Renal pelvis (tissue), 12 donors: ENCODE measurements at places on chromosomes 4 and X. TPM values are rescaled to one million over a fixed set of nuclear protein-coding genes. Genes with fewer than 3 reads are reported as not detected.

The MAGEA2B gene
- not detected for polyA plus RNA-seq

The FGFR3 gene
- 147 TPM for polyA plus RNA-seq

The LRCH2 gene
- 11.1 TPM for polyA plus RNA-seq

The LONRF3 gene
- 0.77 TPM for polyA plus RNA-seq

The CTSO gene
- 42.0 TPM for polyA plus RNA-seq

The YY2 gene
- polyA plus RNA-seq = 1.8 TPM

The LAGE3 gene
- polyA plus RNA-seq = 19.1 TPM

The ARMCX1 gene
- polyA plus RNA-seq = 45.9 TPM

The MAML3 gene
- 17.5 TPM for polyA plus RNA-seq

The SLC49A3 gene
- 7.8 TPM for polyA plus RNA-seq

The ARX gene
- polyA plus RNA-seq = not detected

DNA sequence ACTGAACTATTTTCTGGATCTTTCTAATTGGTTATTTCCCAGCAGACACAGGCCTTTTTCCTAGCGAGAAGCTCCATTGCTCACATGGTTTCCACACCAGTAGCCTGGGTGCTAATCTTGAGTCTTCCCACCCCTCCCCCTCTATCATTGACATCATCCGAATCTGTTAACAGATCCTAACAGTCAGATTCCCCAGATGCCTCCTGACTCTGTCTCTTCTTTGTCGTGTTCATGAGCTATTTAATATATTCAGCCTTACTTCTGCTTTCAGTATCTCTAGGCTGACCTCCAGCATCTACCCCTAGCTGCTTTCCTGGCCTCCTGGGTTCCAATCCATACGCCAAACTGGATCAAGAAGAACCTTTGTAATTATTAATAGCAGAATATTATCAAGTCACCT lies 85.0 kb downstream of the CLNK start:
- DNase-seq = no peak

DNA sequence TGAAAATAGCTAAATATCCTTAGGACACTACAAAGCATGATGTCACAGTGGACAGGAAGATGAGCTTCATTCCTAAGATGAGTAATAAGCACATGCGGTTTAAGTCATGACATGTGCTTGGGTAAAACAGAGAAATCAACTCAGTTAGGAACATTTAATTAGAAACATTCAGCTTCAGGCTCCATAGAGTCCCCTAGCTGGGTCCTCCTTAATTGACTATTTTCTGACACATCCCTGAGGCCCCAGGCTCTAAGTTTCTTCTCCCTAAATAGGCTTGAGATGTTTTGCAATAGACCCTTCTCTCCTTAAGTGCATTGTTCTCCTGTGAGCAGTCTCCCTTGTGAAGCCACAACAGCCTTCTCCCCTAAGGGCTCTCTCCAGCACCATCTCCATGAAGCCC lies 70.4 kb upstream of the ANXA3 start:
- DNase-seq = no peak

- DNase-seq = no peak
These were observed 194.4 kb upstream of the RPL34 start for GRCh38 chr4:108425988-108426387.

GRCh38 chr4:7094916-7095315 lies 27.1 kb upstream of the GRPEL1 start:
- no peak for DNase-seq

DNA sequence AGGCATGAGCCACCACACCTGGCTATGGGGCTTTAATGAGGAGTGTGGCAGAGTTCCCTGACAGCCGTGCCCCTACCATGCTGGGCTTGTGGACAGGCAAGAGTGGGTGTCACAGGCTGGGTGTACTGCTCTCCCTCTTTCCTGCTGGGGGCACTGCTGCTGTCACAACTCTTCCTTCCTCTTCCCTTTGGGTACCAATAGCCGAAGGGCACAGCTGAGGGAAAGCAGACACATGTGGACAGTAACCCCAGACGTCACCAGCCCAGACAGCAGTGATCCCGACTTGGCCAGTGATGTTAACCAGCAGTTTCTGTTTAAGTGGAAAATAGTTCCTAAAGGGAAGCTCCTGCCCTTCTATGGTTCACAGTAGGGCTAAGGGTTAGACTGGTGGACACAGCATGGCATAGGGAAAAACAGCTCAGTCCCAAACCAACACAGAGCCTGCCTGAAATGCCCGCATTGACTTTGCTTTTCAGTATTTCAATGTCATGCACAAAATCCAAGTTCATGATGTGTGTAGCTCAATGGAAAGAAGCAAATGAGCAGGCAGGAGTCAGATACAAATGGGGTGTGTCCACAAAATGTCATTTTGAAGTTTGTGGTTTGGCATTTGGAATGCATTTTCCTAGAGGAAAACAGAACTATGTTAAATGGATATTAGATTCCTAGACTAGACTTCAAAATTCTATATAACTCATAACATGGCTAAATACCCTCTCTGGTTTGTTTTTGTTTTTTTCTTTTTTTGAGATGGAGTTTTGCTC lies 24.9 kb upstream of the DDX3X start:
- DNase-seq = no peak

- no peak for DNase-seq
These were observed 106.4 kb downstream of the PHKA2 start for GRCh38 chrX:18877469-18877868.

- DNase-seq = no peak
These were observed 234.5 kb upstream of the DKK2 start for GRCh38 chr4:107270614-107271013.

DNA sequence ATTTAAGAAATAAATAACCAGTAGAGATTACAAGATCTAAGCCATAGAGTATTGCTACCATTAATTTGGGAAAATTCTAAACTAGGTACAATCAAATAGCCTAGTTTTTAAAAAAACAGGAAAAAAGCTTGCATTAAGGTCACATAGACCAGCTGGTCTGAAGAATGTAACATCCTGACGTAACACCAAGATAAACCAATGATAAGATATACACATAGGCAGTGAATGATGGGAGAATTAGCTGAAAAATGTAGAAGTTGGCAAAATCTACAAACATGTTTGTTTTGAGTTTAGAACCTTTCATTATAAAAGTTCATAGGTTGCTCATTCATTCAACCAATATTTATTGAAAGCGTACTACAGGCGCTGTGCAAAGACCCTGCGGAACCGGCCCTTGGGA lies 120.0 kb downstream of the SH3RF1 start:
- no peak for DNase-seq

GRCh38 chr4:100895556-100896197 lies 377.9 kb upstream of the EMCN start:
- no peak for DNase-seq

GRCh38 chr4:121164291-121164690 lies at the start of gene TNIP3:
Gene TNIP3, minus strand, starts transcription at chr4:121164321. Its CDS starts 196 bp downstream, at chr4:121164125.
- DNase-seq = no peak

DNA sequence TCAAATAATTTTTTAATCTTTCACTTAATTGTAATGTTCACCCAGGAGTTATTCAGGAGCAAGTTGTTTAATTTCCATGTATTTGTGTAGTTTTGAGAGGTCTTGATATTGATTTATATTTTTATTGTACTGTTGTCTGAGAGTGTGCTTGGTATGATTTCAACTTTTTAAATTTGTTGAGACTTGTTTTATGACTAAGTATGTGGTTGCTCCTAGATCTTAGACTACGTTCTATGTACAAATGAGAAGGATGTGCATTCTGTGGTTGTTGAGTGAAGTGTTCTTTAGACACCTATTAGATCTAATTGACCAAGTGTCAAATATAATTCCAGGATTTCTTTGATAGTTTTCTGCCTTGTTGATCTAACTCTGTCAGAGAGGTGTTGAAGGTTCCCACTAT lies 353.3 kb upstream of the GNPDA2 start:
- no peak for DNase-seq

DNA sequence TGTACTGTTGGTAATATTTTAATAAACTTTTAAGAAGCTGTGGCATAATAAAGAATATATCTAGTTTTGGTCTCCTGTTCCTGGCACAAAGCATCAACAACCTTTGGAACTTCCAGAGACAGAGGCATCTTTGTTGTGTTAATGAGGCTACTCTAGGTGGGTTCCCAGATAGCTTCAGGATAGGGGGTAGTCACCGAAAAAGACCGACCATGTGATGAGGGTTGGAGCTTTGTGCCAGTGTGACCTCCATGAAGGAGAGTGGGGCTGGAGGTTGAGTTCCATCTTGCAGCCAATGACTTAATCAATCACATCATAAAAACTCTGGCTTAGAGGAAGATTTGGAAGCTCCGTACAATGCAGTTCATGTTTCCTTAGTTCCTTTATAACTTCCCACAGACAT lies 9.9 kb downstream of the PPAT start:
- DNase-seq = no peak

DNA sequence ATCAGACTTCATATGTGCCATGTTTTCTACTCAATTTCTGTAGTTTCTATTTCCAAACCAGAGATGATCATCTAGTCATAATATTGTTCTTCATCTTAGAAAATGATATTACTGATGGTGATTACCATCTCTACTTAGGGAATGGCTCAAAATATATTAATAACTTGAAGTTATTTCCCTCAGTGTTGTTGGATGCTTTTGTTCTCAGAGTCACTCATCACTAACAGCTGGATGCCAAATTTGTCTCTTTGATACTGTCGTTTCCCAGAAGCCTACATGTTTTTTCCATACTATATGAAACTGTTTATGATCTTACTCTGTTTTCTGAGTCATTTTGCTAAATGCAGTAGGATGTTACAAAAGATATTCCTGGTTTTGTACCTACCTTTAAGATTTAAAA lies 8.9 kb downstream of the PGAM4 start:
- DNase-seq = no peak

- no peak for DNase-seq
These were observed 458.1 kb downstream of the KCTD8 start for GRCh38 chr4:43990551-43990950.

DNA sequence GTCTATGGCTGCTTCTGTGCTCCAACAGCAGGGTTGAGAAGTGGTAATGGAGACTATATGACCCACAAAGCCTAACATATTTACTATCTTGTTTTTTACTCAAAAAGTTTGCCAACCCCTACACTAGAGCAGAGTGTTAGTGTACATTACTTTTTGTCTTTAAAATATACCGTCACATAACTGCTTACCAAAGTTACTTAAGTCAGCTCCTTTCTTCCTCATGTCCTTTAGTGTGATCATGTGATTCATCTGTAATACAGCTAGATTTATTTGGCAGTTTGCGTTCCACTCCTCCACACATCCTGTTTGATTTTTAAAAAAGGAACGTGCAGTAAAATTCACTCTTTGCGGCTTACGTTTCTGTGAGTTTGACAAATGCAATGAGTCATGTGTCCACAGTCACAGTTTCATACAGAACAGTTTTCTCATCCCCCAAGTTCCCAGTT lies 162.4 kb upstream of the GPRIN3 start:
- DNase-seq = no peak

DNA sequence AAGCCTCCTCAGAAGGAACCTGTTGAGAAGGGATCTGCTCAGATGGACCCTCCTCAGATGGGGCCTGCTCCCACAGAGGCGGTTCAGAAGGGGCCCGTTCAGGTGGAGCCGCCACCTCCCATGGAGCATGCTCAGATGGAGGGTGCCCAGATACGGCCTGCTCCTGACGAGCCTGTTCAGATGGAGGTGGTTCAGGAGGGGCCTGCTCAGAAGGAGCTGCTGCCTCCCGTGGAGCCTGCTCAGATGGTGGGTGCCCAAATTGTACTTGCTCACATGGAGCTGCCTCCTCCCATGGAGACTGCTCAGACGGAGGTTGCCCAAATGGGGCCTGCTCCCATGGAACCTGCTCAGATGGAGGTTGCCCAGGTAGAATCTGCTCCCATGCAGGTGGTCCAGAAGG lies 22.9 kb downstream of the REST start:
- no peak for DNase-seq

DNA sequence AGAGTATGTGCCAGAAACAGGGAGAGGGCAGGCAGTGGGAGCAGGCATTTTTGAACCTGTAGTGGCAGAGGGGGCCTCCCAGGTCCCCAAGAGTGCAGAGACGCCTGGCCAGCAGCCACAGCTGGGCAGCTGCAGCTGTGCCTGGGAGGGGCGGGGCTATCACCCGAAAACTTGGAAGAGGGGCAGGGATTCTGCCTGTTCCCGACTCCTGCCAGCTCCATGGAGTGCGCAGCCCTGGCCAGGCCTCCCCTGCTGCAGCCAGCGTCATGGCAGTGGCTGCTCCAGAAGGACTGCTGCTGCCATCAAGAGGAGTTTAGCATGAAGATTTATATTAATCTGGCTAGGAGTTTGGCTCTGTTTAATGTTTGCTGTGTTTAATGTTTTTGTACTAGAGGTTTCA lies 532.1 kb upstream of the PITX2 start:
- DNase-seq = no peak

DNA sequence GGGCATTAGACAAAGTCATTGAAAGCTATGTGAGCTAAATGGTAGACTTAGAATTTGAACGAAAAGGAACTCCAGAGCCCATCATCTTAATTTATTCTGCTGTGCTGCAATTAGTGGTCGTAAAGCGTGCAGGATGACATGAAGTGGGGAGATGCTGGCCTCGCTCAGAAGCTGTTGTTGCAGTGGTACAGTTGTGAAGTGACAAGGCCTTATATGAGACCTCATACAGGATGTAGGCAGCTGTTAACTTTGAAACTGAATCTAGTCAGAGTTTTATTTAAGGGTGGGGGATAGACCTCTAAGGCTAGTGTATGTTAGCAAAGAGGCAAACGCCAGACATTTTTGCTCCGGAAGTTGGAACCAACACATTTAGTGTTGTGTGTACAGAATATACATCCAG lies 13.4 kb downstream of the KLF3 start:
- DNase-seq = no peak

- peak; percentile 38 for DNase-seq
These were observed 185.5 kb downstream of the RAB28 start for GRCh38 chr4:13298655-13299054.

- DNase-seq = no peak
These were observed 22.3 kb upstream of the XPNPEP2 start for GRCh38 chrX:129716507-129716906.

- DNase-seq = no peak
These were observed 285.4 kb upstream of the ARSJ start for GRCh38 chr4:114264877-114265291.

DNA sequence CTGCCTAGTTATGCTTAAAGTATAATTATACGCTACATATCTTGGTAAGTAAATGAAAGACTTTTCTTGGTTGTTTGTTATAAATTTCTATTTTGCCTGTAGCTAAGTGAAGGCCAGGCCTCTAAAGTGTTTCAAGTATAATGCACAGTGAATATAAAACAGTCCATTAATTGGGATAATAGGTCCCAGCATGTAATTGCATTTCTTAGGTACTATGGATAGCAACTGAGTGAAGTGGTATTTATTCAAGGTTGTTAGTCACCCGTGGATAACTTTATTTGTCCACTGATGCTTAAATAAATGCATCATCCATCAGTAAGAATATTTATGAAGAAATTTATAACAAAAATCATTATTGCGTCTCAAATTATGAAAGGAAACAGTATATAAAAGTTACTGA lies 59.1 kb downstream of the TEX13C start:
- DNase-seq = peak; percentile 7
